Activated T-cell treated with anti-CD3 and anti-CD28 coated beads, Interleukin-2, amount 50 U/mL, for 48 hours (primary cell): ENCODE measurements at places on chromosomes 6 and 20.
A peak's percentile ranks its signal among the peaks of the same experiment; 100 is the strongest.

- peak; percentile 46 for DNase-seq
Measured at GRCh38 chr6:131694832-131695426, 6.3 kb downstream of the OR2A4 start.

GRCh38 chr20:35320396-35321126 is 28.3 kb upstream of the FAM83C start:
- no peak for DNase-seq

DNA sequence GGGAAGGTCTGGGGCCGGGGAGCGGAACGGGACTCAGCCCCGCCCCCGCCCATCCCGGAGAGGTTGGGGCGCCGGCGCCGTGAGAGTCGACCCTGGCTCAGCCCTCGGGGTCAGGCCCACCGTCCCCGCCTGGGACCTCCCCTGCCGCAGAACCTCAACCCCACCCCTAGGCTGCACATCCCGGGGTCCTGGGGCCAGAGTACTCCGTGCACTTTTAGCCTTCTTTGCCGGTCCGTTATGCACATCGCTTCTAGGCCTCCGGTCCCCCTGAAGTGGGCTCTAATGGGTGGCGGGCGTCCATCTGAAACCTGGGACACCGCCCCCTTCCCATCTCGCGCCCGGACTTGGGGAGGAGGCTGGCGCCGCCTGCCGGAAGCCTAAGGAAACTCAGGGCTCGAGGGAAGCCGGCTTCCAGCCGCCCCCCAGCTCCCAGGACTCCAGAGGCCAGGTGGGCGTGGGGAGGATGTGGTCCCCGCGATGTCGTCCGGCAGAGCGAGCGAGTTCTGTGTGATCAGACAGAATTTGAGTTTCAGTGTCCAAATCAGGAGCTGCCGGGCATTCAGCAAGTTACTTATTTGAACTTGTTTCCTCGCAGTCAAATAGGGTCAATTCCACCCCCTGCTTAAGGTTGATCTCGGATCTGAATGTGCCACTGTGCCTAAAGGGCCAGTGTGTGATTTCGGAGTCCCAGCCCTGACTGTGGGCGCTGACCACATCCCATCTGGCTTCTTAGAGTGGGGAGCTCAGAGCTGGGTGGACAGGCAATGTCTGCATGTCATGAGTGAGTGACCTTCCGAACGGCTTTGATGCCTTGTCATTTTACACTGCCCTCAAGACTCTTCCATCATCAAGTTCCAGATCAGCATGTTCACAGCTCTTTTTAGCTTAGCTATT is 47.6 kb downstream of the CPXM1 start:
- peak; percentile 68 for DNase-seq

GRCh38 chr20:63092660-63093215 is 86.0 kb upstream of the BHLHE23 start:
- no peak for DNase-seq

- DNase-seq: no peak
Measured at GRCh38 chr6:33787346-33787953, 1.5 kb downstream of the LEMD2 start.

- no peak for DNase-seq
Measured at GRCh38 chr6:7426447-7427169, 37.0 kb downstream of the RIOK1 start.

GRCh38 chr6:100880149-100880852 is 828 bp downstream of the ASCC3 start:
- no peak for DNase-seq

- no peak for DNase-seq
Measured at GRCh38 chr20:32891926-32892660, 33.4 kb downstream of the EFCAB8 start.

GRCh38 chr6:53611889-53612288 is 53.7 kb downstream of the KLHL31 start:
- DNase-seq: no peak

DNA sequence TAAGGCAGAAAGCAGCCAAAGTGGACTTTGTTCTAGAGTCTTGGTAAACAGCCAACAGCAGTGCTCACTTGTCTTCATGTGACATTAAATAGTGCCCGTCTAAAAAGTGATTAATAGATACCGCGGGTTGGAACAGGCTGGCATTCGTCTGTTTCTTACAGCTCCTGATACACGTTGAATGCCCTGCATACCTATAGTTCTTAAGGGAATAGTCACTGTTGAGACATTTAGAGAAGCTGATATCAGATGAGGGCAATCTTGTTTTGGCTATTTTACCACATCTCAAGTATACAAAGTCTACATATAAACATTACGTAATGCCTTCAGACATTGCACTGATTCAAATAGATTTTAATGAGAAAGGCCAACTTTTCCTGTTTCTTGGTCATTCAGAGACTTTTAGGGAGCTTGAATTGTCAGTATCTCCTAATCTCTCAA is 374.9 kb upstream of the FLRT3 start:
- DNase-seq: no peak

- no peak for DNase-seq
Measured at GRCh38 chr6:154996841-154997311, 1.8 kb downstream of the TIAM2 start.

GRCh38 chr20:4483961-4484360 is 237.7 kb upstream of the PRND start:
- DNase-seq: no peak

GRCh38 chr20:62696434-62696957 is 12.1 kb upstream of the NTSR1 start:
- DNase-seq: no peak
